ENCODE measurements at places on chromosomes 2 and 18.

- DNase-seq: no peak
These were observed 133.1 kb downstream of the ADCYAP1 start for GRCh38 chr18:1037776-1038175.

GRCh38 chr2:159138642-159139182, 147.8 kb downstream of the WDSUB1 start:
- no peak for DNase-seq

GRCh38 chr2:201774546-201774945, 6.2 kb downstream of the ALS2 start:
- no peak for DNase-seq

GRCh38 chr2:181949047-181949446, 36.6 kb upstream of the PPP1R1C start:
- no peak for DNase-seq

DNA sequence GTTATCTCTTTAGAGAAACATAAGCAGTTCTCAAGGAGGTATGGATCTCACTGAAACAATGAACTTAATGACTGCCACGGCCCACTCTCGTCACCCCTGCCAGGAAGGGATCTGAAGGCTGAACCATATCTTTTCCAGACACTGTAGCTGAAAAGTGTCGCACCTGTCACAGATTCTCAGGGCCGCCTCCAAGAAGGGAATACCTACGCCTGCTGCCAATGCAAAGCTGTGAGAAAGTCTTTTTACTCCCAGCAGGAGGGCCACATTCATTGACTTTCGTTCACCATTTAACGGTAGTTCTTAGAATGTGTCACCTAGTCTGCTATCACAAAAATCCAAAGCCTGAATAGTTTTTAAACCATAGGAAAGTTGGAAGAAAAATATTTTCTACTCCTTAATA, 66.7 kb upstream of the SH3BP4 start:
- DNase-seq: no peak

DNA sequence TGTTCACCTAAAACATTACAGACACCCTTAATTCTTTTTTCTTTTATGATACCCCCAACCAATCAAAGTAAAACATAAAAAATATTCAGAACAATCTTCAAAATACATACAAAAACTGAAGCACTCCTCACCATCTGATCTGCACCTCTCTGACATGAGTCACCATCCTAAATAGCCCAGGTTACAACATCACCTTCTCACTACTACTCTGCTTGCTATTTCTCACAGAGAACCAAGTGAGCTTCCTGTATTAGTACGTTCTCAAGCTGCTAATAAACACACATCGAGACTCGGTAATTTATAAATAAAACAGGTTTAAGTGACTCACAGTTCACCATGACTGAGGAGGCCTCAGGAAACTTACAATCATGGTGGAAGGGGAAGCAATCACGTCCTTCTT, 183.5 kb downstream of the CBLN2 start:
- DNase-seq: no peak

DNA sequence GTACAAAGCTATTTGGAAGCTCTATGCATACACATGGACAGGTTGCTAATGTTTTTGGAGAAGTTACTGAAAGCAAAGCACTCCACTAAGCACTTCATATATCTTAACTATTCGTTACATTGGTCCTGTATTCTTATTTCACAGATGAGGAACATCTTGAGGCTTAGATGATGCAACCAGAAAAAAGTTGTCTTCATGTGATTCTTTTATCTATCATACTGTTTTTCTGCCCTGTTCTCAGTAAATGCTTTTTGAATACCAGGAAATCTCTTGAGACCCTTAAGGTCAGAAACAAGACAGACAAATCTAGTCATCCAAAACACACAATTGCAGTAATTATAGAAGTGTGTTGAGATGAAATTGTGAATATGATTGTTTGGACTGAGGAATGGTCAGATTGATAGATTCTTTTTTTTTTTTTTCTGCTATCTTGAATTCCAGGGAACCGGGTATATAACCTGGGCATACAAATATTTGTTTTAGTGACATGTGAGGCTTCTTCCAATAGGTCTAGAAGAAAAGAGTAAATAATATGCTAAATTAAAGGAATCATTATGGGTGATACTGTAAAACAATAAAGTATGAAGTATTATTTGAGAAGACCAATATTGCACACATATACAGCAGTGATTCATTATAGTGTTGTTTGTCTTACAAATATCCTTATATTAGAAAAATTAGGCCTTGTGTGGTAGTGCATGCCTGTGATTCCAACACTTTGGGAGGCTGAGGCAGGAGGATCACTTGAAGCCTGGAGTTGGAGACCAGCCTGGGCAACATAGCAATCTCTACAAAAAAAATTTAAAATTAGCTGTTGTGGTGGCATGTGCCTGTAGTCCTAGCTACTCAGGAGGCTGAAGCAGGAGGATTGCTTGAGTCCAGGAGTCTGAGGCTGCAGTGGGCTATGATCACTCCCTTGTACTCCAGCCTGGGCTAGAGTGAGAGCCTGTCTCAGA, 33.7 kb downstream of the EHBP1 start:
- DNase-seq: no peak

DNA sequence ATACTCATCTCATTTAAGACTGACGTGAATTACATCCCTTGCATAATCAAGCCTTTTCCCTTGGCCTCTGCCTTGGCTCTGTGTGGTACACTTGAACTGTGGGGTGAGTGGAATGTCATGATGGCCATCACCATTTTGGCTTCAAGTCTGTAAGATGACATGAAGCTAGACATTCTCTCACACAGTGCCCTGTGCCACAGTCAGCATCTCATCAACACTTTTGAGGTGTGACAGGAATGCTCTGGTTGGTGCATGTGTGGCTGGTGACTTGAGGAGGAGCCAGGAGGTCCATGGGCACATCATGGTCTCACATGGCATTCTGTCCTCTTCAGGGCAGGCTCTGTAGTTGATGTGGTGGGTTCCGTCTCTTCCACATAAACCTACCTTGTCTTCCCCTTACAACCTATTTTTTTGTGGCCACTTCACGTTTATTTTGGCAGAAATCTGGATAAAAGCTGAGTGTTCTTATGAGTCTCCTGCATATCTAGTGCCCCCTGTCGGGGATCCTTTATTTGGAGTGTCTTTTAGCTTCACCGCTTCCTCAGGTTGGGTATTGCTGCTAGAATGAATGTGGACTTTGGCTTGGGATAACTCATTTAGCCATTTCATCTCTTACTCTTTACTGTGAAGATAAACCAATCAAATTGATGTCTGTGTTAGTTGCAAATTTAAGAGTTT, 28.1 kb downstream of the MAP4K4 start:
- peak; percentile 36 for DNase-seq

GRCh38 chr2:11480406-11480805, 14.4 kb upstream of the E2F6 start:
- no peak for DNase-seq

GRCh38 chr2:118986738-118987137, 44.7 kb downstream of the MARCO start:
- no peak for DNase-seq

DNA sequence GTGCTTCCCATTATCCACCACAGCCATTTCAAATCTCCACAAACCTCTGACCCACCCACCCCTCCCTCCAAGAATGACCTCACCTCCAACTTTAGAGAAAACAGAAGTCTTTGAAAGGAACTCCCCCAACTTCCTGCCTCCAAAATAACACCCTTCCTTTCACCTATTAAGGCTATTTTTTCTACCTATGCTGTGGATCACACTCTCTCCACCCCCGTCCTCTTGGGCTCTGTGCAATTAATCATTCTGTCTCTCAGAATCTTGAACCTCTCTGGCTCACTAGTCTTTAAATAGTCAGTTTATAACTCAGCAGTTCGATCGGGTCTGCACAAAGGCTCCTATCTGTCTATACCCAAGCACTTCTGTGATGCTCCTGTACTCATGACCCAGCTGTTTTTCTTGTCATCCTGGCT, 37.3 kb upstream of the XPO1 start:
- DNase-seq: no peak

GRCh38 chr2:66438498-66438833, 3.5 kb downstream of the MEIS1 start:
- no peak for DNase-seq
